ENCODE measurements at places on chromosomes 3 and 15. TPM values are rescaled to one million over a fixed set of nuclear protein-coding genes. Genes with fewer than 3 reads are reported as not detected.

- DNase-seq: no peak
Measured at GRCh38 chr3:131151-131888, 65.2 kb upstream of the CHL1 start.

DNA sequence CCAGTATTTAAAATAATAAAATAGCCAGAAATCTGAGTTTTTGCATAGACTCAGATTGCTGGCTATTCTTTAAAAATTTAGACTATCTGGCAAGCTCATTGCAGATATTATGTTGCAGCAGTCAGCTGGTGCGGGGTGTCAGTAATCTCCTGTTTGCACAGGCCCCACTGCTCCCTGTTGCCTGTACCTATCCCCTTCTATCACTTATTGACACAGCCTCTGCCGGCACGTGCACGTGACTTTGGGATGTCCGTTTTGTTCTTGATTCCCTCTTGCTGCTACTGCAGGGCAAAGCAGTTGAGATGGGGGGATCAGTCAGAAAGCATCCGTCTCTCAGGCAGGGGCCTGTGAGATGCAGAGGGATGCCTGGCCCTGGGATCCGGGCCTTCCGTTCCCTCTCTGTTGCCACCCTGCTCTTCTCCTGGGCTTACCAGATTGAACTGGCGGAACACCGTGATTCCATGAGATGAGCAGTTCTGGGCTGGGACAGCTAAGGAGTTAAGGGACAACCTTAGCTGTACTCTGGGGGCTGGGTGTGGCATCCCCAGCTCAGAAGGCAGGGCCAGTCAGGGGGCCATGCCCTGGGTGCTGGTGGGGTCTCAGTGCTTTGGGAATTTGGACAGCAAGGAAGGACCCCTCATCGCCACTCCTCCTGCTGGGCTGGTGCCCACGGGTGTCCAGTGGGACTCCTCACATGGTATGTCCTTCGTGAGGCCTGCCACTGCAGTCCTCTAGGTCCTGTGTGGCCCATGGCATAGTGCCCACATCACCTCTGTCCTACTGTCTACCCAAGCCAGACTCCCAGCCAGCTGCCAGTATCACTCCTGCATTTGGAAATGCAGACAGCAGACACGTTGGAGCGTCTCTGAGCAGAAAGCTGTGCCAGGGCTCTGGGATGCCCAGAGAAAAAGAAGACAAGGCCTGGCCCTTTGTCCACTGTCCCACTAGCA is 11.8 kb downstream of the MRAS start:
- DNase-seq: no peak

- no peak for DNase-seq
Measured at GRCh38 chr3:139301654-139302053, 42.2 kb upstream of the MRPS22 start.

DNA sequence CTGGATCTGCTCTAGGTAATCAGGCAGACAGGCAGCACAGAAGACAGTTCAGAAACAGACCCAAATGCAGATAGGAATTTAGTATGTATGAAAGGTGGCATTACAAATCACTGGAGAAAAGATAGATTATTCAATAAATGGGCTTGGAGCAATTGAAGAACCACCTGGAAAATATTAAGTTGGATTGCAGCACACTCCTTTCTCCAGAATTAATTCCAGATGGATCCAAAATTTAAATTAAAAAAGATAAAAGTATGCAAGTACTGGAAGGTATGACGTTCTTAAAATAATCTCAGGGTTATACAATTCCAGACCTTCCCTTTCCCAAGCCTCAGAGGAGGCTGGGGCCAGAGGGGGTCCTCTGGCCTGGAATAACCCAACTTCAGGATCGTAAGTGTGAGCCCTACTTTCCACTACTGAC is 32.5 kb downstream of the HRH1 start:
- DNase-seq: no peak

Gene KCNMB3
- total RNA-seq: 1.7 TPM

DNA sequence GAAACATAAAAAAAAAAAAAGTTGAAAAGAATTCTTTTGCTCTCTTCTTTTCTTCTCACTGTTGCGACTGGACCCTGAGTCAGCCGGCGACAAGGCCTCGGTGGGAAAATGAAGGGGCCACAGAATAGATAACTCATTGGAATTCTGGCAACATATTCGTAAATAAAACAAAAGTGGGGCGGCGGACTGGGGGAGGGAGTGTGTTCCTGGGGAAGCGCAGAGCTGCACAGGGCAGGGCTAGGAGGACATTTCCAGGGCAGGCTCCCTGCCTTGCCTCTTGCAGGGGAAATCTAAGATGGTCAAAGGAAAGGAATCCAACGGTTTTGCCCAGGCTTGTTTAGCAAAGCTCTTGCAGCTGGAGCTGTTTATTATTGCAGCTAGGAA is 1042.8 kb upstream of the NR2F2 start:
- DNase-seq: no peak

DNA sequence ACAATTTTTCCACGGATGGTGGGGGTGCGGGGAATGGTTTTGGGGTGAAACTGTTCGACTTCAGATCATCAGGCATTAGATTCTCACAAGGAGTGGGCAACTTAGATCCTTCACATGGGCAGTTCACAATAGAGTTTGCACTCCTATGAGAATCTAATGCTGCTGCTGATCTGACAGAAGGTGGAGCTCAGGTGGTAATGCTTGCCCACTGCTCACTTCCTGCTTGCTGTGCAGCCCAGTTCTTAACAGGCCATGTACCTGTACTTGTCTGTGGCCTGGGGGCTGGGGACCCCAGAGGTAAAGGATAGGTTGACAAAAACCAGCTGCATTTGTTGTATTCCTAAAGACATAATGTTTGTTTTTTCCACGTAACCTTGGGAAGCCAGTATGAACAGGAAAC is 16.0 kb downstream of the DZIP3 start:
- no peak for DNase-seq

Gene ARL14
- total RNA-seq: 17.6 TPM

Gene TNNC1
- total RNA-seq: 1.1 TPM

Gene KIF15
- total RNA-seq: 5.9 TPM

Gene PROK2
- total RNA-seq: not detected

DNA sequence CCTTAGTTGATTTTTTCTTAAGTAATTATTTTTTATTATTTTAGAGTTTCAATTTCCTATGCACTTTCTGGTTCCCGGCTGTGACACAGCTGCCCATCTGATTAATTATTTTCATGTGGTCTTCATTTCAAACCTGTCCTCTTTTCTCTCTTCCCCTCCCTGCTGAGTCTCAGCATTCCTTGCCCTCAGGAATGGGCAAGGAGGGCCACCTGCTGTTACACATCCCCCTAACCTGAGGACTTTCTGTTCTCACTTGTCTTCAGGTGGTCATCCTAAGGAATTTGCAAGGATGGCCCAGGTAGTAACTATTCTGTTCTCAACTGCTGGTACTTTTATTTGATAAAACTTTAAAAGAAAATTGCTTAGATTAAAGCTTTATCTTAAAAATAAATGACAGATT is 545.0 kb downstream of the OTOL1 start:
- no peak for DNase-seq

DNA sequence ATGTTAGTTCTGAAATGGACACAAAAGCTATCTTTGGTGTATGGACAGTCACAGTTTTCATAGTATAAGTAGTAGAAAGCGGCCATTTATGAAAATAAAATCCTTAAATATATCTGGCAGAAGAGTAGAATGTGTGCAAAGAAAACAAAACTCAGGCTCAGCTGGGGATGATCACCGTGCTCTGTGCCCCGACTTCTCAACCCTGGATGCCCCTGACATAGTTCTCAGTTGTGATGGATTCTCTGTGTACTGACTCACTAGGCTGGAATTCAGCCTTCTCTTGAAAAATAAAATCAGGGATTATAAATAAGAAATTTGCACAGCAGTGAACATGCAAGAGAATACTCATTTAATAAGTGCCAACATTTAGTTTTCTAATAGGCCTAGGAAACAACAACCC is 925.1 kb upstream of the NR2F2 start:
- DNase-seq: no peak

Gene KLHL40
- total RNA-seq: not detected

GRCh38 chr15:58148633-58149445 is 10.7 kb downstream of the AQP9 start:
- DNase-seq: no peak

GRCh38 chr3:129230311-129231019 is 18.9 kb upstream of the COPG1 start:
- DNase-seq: no peak

Gene FGF7
- total RNA-seq: 3.7 TPM

Gene ROBO2
- 0.88 TPM for total RNA-seq

Gene PTX3
- 1.4 TPM for total RNA-seq

Gene SYNPR
- total RNA-seq: 0.17 TPM

GRCh38 chr3:123883701-123884202 is 380 bp downstream of the MYLK start:
- peak; percentile 42 for DNase-seq

Gene BFSP2
- not detected for total RNA-seq

- no peak for DNase-seq
Measured at GRCh38 chr3:150662410-150663200, 41.1 kb downstream of the ERICH6 start.

DNA sequence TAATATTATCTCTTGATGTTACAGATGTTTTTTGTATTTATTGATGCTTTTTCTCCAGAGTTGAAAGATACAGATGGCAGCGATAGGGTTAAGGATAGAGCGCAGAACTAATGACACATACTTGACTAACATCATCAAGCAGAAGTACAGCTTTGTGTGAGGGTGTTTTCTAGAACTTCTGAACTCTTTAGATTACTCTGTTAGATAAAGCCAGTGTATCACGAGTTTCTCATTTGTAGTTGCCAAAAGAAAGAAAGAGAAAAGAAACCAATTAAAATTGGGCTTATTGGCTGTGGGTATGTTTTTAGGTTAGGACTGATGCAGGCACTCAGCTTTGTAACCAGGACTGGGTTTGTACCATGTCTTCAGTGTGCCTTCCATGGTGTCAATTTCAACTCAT is 6.6 kb upstream of the GPR171 start:
- no peak for DNase-seq

- DNase-seq: no peak
Measured at GRCh38 chr3:170864525-170865208, 5.3 kb downstream of the RPL22L1 start.

Gene KBTBD13
- total RNA-seq: not detected

GRCh38 chr3:112858410-112859069 is 11.9 kb upstream of the CD200R1L start:
- DNase-seq: no peak

GRCh38 chr3:30308131-30308530 is 298.3 kb upstream of the TGFBR2 start:
- no peak for DNase-seq

DNA sequence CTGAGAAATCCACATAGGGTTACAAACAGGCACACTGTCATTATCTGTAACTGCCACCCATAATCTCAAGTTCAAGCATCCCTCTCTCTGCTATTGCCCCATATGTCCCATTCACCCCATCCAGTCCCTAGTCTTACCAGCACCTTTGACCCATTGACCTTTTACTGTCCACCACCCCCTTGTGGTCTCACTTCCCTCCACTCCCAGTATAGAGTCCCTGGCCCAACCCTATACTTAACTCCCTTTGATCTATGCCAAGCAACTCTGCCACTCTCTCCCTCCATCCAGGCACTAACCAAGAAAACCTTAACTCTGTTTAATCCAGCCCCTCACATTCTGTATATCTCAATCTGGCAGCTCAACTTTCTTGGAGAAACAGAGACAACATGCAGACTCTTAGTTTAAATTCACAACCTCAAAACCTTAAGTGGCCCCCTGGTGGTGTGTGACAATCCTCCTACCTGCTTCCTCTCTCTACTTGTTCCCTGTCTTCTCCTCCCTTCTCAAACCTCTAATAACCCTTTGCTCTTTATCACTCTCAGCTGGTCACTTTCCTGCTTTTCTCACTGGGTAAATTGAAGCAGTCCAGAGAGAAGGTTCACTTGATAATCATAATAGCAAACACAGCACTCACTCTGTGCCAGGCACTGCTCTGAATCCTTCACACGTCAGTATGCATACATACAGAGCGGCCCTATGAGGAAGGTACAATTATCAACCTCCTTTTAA is 162.7 kb downstream of the STT3B start:
- DNase-seq: no peak

GRCh38 chr3:62571916-62572315 is 198.6 kb upstream of the FEZF2 start:
- DNase-seq: no peak

DNA sequence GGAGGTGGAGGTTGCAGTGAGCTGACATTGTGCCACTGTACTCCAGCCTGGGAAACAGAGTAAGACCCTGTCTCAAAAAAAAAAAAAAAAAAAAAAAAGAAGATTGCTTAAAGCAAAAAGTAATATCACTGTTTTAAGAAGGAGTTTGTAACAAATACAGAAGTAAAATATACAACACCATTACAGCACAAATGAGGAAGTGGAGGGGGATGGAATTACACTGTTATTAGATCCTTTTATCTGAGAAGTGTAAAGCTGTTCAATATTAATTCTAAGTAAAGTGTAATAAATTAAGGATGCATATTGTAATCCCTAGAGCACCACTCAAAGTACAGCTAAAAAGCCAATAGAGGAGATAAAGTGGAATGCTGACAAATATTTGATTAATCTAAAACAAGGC is 47.0 kb upstream of the SNRPA1 start:
- DNase-seq: no peak

DNA sequence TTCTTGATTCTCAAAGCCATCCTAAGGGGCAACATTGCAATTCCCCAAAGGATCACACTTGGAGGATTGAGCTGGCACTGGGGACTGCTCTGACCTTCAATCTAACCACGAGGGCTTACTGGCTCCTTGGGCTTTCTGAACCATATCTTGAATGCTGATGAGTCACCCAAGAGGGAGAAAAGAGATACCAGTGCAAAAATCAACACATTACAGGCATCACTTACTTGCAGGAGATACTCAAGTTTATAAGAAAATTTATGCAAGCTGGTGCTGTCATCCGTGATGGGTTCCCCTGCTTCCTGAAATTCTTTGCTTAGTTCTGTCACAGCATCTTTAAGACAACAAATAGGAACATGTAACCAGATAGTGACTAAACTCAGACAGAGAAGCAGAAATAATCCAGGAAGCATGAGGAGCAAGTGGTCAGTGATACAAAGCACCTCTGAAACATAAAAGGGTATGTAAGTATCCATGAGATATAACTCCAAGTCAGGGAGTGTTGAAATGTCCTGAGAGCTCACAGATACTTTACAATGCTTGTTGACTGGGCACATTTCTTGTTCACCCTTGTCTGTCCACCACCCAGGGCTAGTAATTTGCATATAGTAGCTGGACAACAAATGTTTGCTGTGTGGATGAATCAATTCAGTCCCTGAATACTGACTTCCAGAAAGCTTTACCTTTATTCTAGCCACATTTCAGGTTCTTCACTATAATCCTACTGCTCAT is 14.1 kb downstream of the FYCO1 start:
- no peak for DNase-seq

Gene XXYLT1
- total RNA-seq: 10.9 TPM

Measured in colonic mucosa (tissue), 4 donors.